ENCODE measurements at places on chromosomes 7 and 10. TPM values are rescaled to one million over a fixed set of nuclear protein-coding genes. Genes with fewer than 3 reads are reported as not detected.

KLF14 gene
- total RNA-seq, result 0.20 TPM

CNTNAP2 gene
- 0.44 TPM for total RNA-seq

HELLS gene
- total RNA-seq, result 7.7 TPM

- no peaks in the 10 kb centered on the region for H3K27me3 ChIP-seq
- no peaks in the 10 kb centered on the region for H3K36me3 ChIP-seq
- no peaks in the 10 kb centered on the region for H3K4me1 ChIP-seq
- H3K27ac ChIP-seq, result no peak overlapping the region
- no peak overlapping the region for H3K4me3 ChIP-seq
Measured at GRCh38 chr10:69884686-69885085, 83.0 kb downstream of the COL13A1 start.

GRCh38 chr10:22690614-22691431 is 23.6 kb downstream of the PIP4K2A start:
- H3K27ac ChIP-seq, result no peak overlapping the region
- H3K36me3 ChIP-seq, result no peaks in the 10 kb centered on the region
- no peak for DNase-seq
- H3K27me3 ChIP-seq, result no peaks in the 10 kb centered on the region
- H3K4me3 ChIP-seq, result no peak overlapping the region
- peaks cover 29% of the 10 kb centered on the region for H3K4me1 ChIP-seq

DNA sequence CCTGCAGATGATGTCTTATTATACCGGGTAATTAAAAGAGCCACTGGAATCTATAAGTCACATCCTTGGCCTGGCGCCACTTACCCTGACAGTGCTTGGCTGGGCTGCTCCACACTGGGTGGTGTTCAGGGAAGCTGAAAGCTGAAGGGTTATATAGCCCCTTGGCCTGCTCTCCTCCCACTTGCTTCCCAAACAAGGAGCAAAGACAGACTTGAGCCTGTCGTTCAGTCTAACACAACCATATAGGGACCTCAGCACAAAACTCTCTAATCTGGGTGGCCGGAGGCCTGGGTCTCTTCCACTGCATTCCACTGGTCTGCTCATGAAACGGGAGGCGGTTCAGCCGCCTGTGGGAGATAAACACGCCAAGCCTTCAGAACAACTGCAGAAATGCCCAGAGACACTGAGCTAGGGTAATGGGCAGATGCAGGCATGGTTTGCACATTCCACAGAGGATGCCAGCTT is at the start of gene ACTA2:
Gene ACTA2, minus strand, starts transcription at position 127 of the 465 bp plus-strand sequence. CDS start 3,843 bp downstream, outside the sequence.
- peak within 1 kb of the TSS; percentile 21 for H3K27ac ChIP-seq
- H3K4me3 ChIP-seq, result peak within 1 kb of the TSS; percentile 28
- no peaks in the 10 kb centered on the region for H3K27me3 ChIP-seq
- H3K4me1 ChIP-seq, result no peaks in the 10 kb centered on the region
- DNase-seq, result no peak

DNA sequence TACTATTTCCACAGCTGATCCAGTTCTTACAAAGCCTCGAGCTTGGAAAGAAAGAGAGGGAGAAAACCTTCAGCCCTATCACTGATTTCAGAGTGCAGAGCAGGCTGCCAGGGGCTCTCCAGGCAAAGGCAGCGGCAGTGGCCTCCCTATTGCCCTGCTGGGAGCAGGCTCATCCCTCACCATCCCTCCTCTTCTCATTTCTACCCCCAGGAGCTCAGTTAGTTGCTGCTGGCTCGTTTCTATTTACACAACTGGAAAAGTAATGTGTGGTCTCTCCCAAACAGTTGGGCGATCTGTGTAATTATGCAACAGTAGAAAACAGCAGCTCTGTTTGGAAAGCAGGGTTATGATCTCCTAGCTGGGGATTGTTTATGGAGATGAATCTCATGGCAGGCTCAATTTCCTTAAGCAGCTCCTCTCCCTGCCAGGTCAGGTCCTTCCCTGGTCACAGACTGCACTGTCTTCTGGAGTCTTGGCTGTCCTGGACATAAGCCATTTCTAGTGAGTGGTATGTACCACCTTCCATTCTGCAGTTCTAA is 28.7 kb upstream of the TNS3 start:
- no peak for DNase-seq
- H3K27me3 ChIP-seq, result no peaks in the 10 kb centered on the region
- no peak overlapping the region for H3K4me3 ChIP-seq
- H3K36me3 ChIP-seq, result no peaks in the 10 kb centered on the region

DNA sequence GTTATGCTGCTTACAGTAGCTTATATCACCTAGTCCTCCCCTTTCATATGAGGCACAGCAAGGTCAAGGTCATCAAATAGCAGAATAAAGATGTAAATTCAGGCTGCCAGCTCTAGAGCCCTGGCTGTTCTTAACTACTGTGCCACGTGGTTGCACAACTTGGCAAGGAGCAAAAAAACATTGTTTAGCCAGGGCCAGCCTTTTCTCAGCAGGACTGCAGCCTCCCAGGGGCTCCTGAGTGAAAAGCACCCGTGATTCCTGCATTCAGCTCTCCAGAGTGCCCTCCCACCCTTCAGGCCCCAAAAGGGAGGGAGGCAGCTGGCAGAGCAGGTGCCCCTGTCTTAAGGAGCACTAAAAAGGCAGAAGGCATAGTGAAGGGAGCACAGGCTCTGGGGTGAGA is 31.8 kb upstream of the TM9SF3 start:
- H3K36me3 ChIP-seq, result peaks cover 18% of the 10 kb centered on the region
- H3K27me3 ChIP-seq, result no peaks in the 10 kb centered on the region
- no peak for DNase-seq
- H3K4me3 ChIP-seq, result no peak overlapping the region
- H3K4me1 ChIP-seq, result peaks cover 7% of the 10 kb centered on the region

DNA sequence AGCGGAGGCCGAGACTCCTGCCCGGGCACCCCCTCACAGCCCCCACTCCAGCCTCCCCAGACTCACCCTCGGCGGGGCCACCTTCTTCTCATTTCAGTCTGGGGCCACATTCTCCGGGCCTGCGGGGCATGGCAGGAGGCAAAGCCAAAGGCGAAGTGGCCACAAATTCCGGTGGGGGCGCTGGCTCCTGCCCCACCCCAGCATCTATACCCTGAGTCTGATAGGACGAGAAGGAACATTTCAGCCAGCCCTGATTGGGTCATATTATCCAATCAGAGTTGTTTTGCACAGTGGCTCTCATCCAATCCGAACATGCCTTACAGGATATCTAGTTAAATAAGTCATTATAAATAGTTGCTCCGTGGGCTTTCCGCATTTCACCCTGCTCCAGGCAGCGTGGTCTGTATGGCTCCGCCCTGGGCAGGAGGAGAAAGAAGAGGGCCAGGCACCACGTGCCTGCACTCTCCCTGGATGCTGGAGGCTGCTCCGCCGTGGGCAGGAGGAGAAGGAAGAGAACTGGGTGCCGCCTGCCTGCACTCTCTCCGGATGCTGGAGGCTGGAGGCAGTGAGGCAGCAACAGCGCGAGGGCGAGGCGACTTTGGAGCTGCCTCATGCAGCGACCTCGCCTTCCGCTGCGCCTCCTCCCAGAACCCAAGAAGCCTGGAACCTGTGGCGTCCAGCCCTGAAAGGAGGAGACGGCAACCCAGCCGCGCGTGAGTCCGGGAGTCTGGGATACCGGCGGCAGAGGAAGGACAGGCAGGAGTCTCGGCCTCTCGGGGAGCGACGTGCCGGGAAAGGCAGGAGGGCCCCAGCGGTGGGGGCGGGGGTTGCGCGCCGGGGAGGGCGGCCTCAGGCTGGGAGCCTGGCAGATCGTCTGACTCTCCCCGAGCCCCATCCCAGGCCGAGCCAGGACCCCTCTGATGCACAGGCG is 162.9 kb downstream of the ZNF33B start:
- no peaks in the 10 kb centered on the region for H3K36me3 ChIP-seq
- no peaks in the 10 kb centered on the region for H3K27me3 ChIP-seq
- no peak overlapping the region for H3K27ac ChIP-seq
- peak overlapping the region; percentile 53 for H3K4me3 ChIP-seq
- DNase-seq, result no peak

DNA sequence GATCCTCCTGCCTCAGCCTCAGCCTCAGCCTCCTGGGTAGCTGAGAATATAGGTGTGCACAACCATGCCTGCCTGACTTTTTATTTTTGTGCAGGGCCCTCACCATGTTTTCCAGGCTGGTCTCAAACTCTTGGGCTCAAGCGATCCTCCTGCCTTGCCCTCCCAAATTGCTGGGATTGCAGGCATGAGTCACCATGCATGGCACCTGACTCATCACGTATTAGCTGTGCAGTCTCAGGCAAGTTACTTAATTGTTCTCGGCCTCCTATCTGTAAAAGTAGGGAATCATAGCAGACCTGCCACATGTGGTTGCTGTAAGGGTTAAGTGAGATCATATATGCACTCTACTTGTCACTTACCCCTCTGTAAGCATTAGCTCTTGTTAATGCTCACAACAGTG is 117.2 kb downstream of the ANLN start:
- DNase-seq, result no peak
- H3K27me3 ChIP-seq, result no peaks in the 10 kb centered on the region
- H3K27ac ChIP-seq, result no peak overlapping the region
- H3K4me3 ChIP-seq, result no peak overlapping the region
- no peaks in the 10 kb centered on the region for H3K36me3 ChIP-seq
- no peaks in the 10 kb centered on the region for H3K4me1 ChIP-seq

DNA sequence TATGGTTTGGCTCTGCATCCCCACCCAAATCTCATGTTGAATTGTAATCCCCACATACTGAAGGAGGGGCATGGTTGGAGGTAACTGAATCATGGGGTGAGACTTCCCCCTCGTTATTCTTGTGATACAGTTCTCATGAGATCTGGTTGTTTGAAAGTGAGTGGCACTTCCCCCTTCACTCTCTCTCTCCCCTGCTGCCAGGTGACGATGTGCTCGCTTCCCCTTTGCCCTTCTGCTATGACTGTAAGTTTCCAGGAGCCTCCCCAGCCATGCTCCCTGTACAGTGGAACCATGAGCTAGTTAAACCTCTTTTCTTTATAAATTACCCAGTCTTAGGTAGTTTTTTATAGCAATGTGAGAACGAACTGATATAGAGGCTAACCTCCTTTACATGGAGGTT is 16.6 kb downstream of the PLPP4 start:
- no peak overlapping the region for H3K27ac ChIP-seq
- no peak overlapping the region for H3K4me3 ChIP-seq
- H3K27me3 ChIP-seq, result no peaks in the 10 kb centered on the region
- no peaks in the 10 kb centered on the region for H3K36me3 ChIP-seq
- no peaks in the 10 kb centered on the region for H3K4me1 ChIP-seq

DNA sequence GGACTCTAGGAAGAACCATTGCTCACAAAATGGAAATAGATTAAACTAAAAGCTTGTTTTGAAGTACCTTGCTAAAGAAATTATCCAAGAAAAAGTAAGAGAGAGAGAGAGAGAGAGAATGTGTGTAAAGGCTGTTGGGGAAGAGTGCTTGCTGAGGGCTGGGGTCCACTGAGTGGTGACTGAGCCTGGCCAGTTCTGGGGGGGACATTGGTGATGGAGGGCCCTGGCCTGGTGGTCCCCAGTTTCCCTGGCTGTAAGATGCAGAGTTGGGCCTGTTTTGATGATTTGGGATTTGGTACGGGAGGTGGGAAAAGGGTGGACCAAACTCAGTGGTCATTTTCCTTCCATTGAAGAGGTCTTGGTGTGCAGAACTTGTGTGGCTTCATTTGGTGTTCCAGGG is 880 bp downstream of the RAMP3 start:
- peaks cover 23% of the 10 kb centered on the region for H3K4me1 ChIP-seq
- DNase-seq, result no peak
- peak overlapping the region; percentile 67 for H3K4me3 ChIP-seq
- no peaks in the 10 kb centered on the region for H3K27me3 ChIP-seq

DNA sequence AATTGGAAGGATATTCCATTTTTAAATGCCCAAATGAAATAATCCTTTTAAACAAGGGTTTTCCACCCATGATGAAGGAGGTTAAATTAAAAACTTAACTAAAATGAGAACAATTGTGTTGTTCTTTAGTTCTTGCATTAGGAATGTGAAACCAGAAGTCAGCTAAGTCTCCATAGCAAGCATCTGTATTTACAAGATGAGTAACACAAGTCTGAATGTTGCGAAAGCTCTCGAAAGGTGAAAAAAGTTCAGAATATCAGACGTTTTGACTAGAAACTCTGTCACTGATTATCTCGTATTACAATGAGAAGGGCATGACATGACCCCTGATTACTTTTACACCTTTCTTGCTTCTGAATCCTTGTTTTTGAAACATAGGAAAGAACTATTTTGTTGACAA is 149.6 kb downstream of the BICC1 start:
- no peak for DNase-seq
- H3K4me1 ChIP-seq, result peaks cover 4% of the 10 kb centered on the region
- no peak overlapping the region for H3K4me3 ChIP-seq
- no peak overlapping the region for H3K27ac ChIP-seq

DNA sequence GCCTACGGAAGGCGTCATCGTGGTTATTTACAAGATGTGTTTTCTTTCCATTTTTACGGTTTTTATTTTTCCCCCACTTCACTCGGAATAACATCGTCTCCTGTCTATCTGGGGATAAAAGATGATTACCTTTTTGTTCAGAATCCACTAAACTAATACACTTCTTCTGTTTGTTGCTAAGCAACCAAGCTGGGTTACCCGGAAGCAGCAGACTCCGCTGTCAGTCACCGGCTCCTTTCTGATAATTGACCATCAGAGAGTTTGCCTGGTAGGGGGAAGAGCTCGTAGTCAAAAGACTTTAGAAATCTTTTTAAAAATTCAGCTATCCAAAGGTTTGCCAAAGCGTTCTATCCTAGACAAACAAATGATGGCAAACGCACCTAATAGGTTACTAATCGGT is 75.0 kb upstream of the SFMBT2 start:
- no peak overlapping the region for H3K4me3 ChIP-seq
- no peak overlapping the region for H3K27ac ChIP-seq
- H3K36me3 ChIP-seq, result no peaks in the 10 kb centered on the region
- H3K27me3 ChIP-seq, result no peaks in the 10 kb centered on the region

GRCh38 chr10:121167534-121168243 is 316.5 kb downstream of the WDR11 start:
- no peaks in the 10 kb centered on the region for H3K4me1 ChIP-seq
- H3K27me3 ChIP-seq, result no peaks in the 10 kb centered on the region
- no peaks in the 10 kb centered on the region for H3K36me3 ChIP-seq
- no peak overlapping the region for H3K27ac ChIP-seq

- no peaks in the 10 kb centered on the region for H3K36me3 ChIP-seq
- no peak overlapping the region for H3K4me3 ChIP-seq
- no peak for DNase-seq
- H3K4me1 ChIP-seq, result no peaks in the 10 kb centered on the region
Measured at GRCh38 chr7:23712368-23713284, 2.6 kb downstream of the STK31 start.

DNA sequence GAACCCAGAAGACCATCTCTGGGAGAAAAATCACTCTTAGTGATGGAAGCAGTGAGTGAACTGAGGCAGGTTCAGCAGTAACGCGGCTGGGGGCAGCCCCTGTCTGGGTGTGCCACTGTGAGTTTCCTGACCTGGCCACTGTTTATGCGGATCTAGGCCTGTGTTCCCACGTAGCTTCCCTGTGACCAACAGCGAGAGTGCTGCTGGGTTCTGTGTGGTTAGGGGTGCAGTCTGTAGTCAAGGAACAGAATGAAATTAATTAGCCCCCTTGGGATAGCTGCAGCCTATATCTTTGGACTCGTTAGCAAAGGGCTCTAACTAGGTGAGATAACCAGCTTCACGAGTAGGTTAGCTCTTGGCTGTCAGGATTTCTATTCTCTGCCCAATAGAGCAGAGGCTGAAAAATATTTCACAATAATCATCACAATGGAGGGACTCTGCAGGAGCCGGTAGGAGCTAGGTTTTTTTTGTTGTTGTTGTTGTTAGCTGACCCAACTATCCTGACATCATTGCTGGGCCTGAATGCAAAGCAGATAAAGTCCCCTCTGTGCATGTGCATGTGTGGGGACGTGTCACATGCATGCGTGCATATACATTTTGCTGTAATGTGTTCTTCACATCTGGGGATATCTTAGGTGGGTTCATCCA is 164.9 kb downstream of the TMEM178B start:
- no peaks in the 10 kb centered on the region for H3K4me1 ChIP-seq
- no peaks in the 10 kb centered on the region for H3K27me3 ChIP-seq
- H3K4me3 ChIP-seq, result no peak overlapping the region
- DNase-seq, result no peak
- no peaks in the 10 kb centered on the region for H3K36me3 ChIP-seq
- no peak overlapping the region for H3K27ac ChIP-seq
